GM04504 (cell line): ENCODE measurements at places on chromosomes 11 and 22.

DNA sequence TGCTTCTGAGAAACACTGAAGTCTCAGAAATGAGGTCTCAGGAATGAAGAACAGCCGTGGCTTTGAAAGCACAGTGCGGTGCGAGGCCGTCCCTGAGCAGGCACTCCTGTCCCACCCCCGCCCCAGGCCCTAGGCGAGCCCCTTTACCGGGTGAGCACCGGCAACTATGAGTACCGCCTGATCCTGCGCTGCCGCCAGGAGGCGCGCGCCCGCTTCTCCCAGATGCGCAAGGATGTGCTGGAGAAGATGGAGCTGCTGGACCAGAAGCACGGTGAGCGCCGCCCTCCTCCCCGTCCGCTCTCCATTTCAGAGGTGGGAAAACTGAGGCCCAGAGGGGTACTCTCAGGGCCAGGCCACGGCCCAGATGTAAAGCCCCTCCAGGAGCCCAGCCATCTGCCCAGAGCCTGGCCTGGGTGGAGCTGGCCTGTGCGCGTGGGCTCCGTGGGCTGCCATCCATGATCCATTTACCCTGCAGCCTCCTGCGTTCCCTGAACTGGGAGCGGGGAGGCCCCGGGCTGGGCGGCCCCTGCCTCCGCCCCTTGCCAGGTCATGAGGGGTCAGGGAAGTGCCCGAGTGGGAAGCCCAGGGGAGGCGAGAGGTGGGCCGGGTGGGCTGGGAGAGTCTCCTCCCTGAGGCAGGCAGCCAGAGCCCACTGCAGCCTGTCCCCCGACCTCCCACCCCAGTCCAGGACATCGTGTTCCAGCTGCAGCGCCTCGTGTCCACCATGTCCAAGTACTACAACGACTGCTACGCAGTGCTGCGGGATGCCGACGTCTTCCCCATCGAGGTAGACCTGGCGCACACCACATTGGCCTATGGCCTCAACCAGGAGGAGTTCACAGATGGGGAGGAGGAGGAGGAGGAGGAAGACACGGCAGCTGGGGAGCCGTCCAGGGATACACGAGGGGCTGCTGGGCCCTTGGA, 9.5 kb downstream of the SLC16A8 start:
- no peak for DNase-seq

DNA sequence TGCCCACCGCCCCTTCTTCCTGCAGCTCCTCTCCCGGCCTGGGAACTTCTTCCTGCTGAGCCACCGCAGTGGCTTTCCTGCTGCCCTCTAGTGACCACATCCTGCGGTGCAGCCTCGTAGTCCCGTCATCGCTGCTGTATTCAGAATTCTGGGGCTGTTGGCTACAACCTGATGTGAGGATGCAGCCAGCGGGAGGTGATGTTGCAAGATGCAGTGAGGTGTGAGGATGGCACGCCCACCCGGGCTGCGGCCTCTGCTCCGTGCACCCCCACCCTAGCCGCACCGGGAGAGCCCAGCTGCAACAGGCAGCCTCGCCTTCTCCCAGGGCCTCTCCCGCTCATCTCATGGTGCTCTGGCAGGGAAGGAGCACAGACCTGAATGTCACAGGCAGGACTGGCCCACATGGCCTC, 10.1 kb downstream of the CHST1 start:
- peak; percentile 18 for DNase-seq

DNA sequence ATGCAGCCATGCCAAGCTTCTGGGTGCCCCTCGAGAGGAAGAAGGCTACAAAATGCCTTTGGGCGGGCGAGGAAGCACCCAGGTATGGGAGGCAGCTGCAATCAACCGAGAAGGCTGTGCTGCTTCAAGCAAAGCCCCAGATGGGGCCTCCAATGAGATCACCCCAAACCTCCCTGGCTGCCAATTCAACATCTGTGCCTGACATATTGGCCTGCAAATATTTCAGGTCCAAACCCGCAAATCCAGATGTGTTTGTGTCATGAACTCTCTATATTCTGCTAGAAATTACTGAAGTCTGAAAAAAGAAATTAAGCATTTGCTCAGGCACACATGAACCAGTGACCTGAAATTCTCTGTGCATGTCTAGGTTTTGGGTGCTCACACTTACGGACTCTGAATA, 78.8 kb upstream of the RCN1 start:
- DNase-seq, result no peak

DNA sequence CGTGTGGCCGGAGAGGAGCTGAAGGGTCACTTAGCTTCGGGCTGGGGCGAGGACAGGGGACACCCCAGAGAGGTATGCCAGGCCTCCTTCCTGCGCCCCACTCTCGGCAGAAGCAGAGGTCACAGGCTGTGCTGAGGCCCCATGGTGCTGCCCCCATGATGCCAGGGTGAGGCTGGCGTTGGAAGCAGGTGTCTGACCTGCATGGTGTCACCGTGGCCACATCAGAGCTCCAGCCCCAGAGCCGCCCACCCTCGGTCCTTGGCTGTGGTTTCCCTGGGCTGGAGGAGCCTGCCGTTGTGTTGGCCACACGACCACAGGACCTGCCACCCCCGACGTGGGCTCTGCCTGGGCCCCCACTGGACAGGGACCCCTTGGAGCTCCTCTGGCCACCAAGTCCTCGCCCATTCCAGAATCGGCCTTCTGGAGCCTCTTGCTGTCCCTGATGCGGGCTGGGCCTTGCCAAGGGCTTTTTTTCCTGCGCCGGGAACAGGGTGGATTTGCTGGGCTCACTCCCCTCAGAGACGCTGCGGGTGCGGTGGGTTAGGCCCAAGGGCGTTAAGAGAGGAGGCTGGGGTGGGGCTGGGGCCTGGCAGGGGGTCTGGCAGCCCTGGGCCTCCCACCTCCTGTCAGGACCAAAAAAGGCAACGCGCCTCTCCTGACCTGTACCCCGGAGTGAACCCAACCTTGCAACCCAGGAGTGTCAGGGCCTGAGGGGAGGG, 8.2 kb upstream of the TSSC4 start:
- DNase-seq, result no peak

- no peak for DNase-seq
These were observed 5.5 kb upstream of the TCF20 start for GRCh38 chr22:42275970-42276369.

DNA sequence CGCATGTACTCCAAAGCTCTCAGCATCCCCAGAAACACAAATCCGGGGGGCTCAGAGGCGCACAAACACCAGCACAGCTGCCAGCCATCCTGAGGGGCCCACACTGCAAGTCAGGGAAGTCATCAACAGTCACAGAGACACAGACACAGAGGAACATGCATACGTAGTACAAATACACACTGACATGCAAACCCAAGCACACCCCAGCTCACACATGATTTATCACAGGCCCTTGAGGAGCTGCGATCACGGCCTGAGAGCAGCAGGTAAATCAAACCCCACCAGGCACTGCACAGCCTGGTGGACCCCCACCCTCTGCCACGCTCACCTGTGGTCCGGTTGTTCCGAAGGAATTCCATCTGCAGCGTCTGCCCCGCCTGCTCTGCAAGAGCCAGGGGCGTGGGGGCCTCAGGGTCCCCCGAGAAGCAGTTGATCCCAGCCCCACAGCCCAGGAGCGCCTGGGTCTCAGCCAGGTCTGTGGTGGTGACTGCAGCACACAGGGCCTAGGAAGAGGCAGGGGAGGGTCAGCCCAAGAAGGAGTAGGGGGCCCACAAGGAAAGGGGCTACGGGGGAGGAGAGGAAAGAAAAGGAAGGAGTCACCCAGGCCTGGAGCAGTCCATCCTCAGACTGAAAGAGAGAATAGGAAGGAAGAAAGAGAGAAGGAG, 28.5 kb upstream of the PDE2A start:
- no peak for DNase-seq

GRCh38 chr22:38218661-38219622, 17.1 kb downstream of the MAFF start:
- DNase-seq, result peak; percentile 78

GRCh38 chr11:125953401-125953935, 7.6 kb downstream of the VSIG10L2 start:
- no peak for DNase-seq

GRCh38 chr11:35873721-35874120, 70.1 kb upstream of the LDLRAD3 start:
- DNase-seq, result no peak

GRCh38 chr11:126512741-126513715, 157.5 kb downstream of the ST3GAL4 start:
- no peak for DNase-seq

DNA sequence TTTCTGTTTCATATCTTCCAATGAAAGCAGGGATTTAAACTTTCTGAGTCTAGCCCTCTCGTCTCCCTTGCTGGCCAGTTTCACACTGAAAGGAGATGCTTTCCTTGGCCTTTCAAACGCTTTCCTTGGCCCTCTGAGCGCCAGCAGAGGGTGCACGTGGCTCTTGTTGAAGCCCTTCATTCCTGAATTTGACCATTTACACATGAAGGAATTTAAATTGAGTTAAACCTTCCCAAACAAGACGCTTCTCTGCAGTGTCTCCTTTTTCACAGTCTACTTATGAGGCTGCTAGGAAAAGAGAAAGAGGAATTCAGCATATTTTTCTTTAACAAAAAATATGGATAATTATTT, 21.6 kb downstream of the NNMT start:
- DNase-seq, result no peak

- no peak for DNase-seq
These were observed 84.2 kb downstream of the CCDC83 start for GRCh38 chr11:85939099-85940015.

- peak; percentile 67 for DNase-seq
These were observed 429 bp downstream of the SLC39A13 start for GRCh38 chr11:47408598-47409439.

- no peak for DNase-seq
These were observed 54.0 kb downstream of the PRR5L start for GRCh38 chr11:36350137-36350513.

GRCh38 chr11:106957030-106957482, 61.2 kb downstream of the GUCY1A2 start:
- no peak for DNase-seq

GRCh38 chr11:120774591-120775386, 249.1 kb upstream of the TBCEL start:
- no peak for DNase-seq

DNA sequence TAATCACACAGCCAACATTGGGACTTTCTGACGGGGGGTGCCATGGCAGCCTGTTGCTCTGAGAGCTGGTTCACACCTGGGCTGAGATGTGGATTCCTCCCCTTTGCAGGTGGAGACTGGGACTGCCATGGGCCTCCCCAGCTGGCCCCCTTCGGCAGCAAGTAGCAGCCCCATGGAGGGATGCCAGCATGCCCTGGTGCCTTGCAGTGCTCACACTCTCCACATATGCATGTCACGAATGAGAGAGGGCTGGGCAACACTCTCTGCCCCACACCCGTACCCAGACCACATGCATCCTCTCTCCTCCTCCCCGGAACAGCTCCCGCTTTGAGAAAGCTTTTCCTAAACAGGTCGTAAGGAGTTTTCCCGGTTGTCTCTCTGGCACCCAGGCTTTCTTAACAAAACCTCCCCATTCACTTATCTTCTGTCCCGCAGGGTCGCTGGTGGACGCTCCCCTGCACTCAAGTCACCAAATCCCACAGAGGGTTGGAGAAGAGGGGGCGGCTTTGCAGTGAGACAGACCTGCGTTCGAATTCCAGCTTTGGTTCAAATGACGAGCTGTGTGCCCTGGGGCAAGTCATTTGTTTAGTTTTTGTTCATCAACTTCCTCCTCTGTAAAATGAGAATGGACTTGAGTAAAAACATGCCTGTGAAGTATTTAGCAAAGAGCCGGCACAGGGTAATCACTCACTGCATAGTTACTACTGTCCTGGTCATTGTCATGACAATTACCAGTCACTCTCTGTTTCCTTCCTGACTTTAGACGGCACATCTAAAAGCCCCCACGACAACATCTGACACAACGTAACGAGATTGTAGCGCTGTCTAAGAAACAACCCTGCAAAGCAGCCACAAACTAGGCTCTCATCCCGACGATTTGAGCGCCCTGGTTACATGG, 231.3 kb upstream of the B3GAT1 start:
- no peak for DNase-seq

GRCh38 chr22:19522190-19522880, 1.9 kb downstream of the CLDN5 start:
- DNase-seq, result no peak

DNA sequence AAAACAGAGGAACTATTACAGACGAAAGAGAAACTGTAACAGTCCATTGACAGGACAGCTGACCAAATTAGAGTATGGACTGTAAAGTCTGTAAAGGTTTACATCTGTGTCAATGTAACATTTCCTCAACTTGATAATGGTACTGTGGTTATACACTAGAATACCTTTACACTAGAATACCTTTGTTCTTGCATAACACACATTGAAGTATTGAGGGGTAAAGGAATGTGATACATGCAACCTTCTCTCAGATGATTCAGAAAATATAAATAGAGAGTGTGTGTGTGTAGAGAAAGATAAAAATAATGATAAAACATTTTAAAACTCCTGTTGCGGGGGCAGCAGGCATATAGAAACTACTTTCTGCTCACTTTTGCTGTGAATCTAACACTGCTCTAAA, 5.6 kb upstream of the EEF1G start:
- DNase-seq, result no peak

DNA sequence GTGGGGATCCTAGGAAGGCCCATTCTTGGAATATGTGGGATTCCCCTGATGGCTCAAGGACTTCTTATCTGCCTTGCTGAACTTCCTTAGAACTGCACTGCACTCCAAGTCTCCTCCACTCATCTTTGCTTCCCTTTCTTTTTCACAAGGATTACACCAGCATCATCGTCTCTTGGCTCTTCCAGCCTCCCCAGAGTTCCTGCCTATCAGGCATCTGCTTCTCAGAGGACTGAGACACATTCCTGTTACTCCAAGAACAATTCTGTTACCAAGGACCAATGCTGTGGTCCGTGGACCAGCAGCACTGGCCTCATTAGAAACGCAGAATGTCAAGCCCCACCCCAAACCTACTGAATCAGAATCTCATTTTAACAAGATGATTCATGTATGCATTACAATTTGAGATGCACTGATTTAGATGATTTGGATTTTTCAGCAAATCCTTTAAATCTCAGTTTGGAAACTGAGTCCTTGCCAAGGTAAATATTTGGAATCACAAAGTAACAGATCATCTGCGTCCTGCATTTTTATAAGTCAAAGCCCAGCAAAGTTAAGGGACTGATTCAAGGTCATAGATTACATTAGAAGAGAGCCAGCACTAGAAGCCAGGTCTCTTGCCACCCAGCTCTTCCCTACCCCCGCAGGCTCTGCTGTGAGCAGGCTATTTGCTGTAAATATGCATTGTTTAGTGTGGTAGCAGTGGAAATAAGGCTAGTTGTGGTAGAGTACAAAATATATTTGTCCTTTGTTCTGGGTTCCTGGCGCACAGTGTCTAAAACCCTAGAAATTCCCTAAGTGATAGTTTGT, 110.9 kb downstream of the SWAP70 start:
- peak; percentile 90 for DNase-seq

DNA sequence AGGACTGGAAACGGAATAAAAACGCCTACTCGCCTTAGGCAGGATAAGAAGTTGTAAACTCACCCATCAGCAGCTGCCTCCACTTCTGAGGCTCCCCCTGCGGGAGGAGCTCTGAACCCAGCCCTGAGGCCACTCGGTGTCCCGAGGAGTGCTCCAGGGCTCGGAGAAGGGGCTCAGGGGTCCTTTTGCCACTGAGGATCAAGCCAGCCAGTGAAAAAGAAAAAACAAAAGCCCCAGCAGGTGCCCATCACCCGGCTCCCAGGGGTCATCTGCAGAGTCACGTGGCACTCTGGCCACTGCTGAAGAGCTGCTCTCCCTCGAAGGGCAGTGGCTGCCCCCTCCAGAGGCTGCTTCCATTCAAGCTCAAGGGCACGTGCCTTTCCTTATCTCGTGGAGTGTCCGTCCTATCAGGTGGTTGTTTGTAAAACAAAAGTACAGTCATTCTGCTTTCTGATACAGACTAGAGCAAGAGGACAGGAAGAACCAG, 29.0 kb downstream of the NUP50 start:
- DNase-seq, result no peak

GRCh38 chr11:113683481-113684046, 22.5 kb downstream of the TMPRSS5 start:
- no peak for DNase-seq
